ENCODE measurements at places on chromosomes 5 and 9.
A peak's percentile ranks its signal among the peaks of the same experiment; 100 is the strongest.

DNA sequence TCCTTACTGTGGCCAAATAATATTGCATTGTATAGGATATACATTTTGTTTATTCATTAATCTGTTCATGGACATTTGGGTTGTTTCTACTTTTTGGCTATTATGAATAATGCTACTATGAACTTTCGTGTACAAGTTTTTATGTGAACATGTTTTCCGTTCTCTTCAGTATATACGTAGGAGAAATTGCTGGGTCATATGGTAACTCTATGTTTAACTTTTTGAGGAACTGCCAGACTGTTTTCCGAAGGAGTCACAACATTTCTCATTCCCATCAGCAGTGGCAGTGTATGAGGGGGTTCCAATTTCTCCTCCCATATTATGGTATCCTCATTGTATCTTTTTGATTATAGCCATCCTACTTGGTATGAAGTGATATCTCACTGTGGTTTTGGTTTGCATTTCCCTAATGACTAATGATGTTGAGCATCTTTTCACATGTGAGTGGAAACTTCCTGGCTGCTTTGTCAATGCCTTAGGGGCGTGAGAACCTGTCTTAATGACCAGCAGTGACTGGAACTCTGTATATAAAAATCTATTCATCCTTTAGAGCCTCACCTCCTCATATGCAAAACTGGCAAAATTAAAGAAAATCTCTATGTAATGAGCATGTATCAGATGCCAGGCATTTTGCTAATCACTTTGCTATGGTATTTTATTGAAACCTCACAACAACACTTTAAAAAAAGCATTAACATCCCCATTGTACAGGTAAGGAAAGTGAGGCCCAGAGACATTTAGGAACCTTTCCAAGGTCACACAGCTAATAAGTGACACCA lies 47.8 kb upstream of the TGFBR1 start:
- no peak for DNase-seq

DNA sequence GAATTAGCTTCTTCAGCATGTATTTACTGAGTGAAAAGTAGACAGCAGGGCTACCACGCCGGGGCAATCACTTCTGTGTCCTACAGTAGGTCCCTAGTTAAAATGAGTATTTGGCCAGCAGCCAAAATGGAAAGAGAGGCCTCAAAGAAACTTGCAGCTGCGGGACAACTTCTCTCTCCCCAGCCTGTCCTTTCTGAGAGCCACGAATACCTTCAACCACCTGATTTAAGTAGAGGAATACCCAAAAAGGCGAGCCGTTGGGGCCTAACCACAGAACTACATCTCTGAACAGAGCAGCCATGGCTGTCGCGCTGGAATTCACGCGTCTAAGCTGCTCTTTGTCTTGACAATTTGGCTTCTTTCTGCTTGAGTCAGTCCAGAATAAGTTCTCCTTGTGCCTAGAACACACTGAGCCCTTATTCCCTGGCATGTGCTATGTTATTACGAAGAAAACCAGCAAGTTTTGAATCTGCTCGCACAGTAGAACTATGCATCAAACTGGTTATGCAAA lies 43.8 kb upstream of the GOLPH3 start:
- DNase-seq: no peak

GRCh38 chr9:95381221-95381620 lies 63.7 kb upstream of the FANCC start:
- DNase-seq: no peak

- DNase-seq: no peak
Observed at GRCh38 chr9:36207546-36208012, 16.9 kb downstream of the CLTA start.

DNA sequence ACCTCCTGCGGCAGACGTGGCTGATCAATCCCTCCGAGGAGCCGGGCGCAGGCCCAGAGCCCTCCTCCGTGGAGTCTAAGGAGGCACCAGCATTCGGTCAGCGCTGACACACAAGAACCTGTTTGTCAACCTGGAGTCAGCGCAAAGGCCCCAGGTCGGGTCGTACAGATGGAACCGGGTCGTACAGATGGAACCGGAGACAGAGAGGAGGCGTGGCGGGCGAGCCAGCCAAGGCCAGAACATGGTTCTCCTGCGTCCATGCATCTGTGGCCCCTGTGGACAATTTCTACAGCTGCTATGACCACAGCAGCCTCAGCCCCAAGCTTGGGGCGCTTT lies 125.1 kb upstream of the SARDH start:
- no peak for DNase-seq

- DNase-seq: peak; percentile 25
Observed at GRCh38 chr9:115690786-115691496, 462.6 kb upstream of the PAPPA start.

DNA sequence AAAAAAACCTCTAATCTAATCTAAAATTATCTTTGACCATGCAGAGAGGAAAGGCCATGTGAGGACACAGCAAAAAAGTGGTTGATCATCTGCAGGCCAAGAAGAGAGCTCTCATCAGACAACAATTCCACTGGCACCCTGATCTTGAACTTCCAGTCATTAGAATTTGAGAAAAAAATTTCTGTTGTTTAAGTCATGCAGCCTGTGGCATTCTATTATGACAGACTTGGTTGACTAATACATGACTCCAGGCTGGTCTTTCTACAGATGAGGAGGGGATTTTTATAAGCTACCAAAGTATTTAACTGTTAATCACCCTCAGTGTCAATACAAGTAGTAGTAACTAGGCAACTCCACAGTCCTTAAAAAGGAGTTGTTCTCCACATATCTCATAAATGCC lies 358.5 kb upstream of the RGMB start:
- peak; percentile 37 for DNase-seq

GRCh38 chr5:116859666-116860320 lies 285.2 kb upstream of the SEMA6A start:
- DNase-seq: no peak

DNA sequence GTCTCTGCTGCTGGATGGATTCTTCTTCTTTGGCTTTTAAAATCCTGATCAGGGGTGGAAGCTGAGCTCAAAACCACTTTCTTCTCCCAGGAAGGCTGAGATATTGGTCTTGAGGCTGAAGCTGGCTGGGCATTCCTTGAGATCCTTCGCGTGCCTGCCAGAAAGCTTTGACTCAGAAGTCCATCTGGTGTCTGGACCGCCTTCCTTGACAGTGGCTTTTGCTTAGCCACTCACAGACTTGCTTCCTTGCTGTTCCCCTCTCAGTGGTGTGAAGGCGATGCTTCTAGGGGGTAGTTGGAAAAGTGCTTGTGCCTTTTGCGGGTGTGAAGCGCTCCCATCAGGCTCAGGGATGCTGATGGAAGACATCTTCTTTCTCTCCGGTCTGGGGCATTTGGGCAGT lies 45.9 kb downstream of the RGS3 start:
- DNase-seq: peak; percentile 90

DNA sequence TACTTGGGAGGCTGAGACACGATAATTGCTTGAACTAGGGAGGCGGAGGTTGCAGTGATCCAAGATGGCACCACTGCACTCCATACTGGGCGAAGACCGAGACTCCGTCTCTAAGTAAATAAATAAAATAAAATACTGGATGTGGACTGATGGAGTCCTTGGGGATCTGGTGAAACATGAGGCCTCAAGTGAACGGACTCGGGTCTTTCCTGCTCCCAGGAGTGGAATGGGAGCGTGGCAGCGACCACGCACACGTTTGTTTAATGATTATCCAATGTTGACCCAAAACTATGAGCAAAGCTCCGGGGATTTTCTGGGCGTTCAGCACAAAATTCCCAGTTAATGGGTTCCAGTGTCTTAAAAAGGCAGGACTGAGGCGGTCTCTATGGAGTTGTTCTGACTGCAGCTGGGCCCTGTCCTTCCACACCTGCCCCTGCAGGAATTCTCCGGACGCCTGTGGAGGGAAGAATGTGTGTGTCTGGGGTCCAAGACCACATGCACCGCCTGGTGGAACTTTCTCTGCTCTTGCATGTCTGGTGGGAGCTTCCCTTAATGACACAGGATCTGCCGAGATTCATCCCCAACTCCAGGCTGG lies 26.6 kb downstream of the NEK6 start:
- DNase-seq: no peak

- peak; percentile 36 for DNase-seq
Observed at GRCh38 chr5:53091289-53091688, 18.3 kb downstream of the MOCS2 start.

GRCh38 chr5:163912046-163912445 lies 406.6 kb downstream of the MAT2B start:
- DNase-seq: no peak

- peak; percentile 53 for DNase-seq
Observed at GRCh38 chr9:35820076-35820475, 5.2 kb upstream of the HINT2 start.

DNA sequence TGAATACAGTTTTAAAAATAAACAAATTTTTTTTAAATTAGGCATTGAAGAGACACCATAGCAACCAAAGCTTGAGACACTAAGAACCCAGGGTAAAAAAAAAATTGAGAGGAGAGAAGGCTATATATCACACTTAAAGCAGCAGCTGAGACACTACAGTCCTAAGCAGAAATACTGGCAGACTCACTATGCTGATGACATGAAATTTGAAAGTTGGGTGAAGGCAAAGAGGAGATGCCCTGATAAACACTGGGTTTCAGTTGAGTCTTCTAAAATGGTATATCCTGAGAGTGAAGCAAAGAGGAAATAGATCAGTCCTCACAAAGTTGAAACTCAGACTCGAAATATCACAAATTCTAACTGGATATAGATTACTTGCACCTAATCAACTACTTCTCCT lies 419.9 kb upstream of the CDH9 start:
- no peak for DNase-seq

DNA sequence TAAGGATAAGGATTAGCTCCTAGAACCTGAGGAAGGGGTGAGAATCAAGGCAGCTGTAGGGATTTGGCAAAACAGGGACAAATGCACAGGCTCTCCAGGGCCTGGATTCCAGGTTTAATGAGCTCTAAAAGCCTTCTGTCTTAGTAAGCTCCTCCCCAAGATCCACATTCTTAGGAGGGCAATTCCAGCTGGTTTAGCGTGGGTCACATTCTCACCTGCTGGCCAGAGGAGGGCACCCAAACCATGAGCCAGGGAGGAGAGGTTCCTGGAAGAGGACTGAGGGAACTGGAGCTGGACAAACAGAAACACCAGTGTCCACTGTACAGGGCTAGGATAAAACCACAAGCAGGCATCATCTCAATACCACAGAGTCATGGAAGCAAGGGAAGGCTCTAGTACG lies 480.0 kb downstream of the CCDC171 start:
- DNase-seq: no peak

DNA sequence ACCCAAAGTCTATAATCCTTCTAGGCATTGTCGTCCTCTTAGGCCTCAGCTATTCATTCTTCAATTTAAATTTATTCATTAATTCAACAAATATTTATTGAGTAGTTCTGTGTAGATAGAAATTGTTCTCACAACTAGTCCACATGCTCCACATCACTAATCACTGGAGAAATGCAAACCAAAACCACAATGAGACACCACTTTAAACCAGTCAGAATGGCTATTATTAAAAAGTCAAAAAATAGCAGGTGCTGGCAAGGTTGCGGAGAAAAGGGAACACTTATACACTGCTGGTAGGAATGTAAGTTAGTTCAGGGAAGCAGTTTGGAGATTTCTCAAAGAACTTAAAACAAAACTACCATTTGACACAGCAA lies 51.1 kb upstream of the TNFSF15 start:
- DNase-seq: no peak

DNA sequence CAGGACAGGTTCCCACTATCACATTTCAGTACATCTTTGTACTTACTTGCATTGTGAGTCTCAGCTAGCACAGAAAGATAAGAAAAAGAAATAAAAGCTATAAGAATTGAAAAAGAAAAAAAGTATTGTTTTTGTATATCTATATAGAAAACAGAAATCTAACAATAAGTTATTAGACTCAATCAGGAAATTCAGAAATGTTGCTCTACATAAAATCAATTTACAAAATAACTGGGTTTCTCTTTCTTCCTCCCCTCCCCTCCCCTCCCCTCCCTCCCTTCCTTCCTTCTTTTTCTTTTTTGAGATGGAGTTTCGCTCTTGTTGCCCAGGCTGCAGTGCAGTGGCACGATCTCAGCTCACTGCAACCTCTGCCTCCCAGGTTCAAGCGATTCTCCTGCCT lies 7.2 kb upstream of the CACNA1B start:
- DNase-seq: no peak

GRCh38 chr5:39505791-39506190 lies 81.0 kb upstream of the DAB2 start:
- DNase-seq: no peak

DNA sequence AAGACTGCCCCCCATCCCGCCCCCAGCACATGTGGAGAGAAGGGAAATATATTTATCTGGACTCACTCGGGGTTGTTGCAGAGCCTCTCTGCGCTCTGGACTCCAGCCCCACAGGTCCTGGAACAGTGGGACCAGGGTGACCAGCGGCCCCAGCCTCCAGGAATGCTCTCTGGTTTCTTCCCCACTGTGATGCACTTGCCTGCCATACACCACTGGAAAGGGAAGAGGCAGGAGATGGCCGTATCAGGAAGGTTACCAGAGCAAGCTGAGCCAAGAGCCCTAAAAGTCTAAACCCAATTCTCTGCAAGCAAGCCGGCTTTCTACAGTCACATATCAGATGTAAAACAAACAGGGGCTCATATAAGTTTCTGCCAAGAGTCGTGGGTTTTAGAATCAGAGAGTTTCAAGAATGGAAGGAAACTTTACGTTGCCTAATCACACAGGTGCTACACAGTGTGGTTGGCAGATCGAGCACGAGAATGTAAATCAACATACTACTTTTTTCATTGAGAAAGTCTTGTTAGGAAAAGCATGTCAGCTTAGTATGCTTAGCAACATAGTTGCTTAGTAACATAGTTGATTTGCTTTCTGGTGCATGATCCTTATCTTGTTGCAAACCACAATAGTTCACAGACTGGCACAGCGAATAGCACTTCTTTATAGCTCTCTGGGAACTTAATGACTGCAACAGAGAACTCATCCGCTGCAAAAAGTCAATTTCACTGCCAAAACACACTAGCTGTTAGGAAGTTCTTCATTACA lies 201.2 kb downstream of the TARS1 start:
- DNase-seq: no peak

DNA sequence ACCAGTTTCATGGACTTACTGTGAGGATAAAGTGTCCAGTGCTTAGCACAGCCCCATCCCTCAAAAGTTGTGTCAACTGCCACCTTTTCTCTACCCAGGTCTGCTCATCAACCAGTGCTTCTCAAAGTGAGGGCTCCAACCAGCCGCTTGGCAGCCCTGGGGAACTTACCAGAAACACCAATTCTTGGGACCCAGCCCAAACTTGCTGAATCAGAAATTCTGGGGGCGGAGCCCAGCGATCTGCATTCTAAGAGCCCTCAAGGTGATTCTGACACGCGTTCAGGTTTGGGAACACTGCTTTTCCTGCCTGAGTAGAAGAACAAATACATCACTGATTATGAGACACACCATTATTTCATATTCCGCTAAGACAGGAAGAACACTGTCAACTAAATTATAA lies 132.0 kb downstream of the NSG2 start:
- DNase-seq: no peak

Data from AG08396 (cell line).